ENCODE measurements at places on chromosomes 7 and 10. TPM values are rescaled to one million over a fixed set of nuclear protein-coding genes. Genes with fewer than 3 reads are reported as not detected.

- H3K36me3 ChIP-seq = no peaks in the 10 kb centered on the region
- peak within 1 kb of the TSS; percentile 25 for H3K4me3 ChIP-seq
- DNase-seq = no peak
- no peaks in the 10 kb centered on the region for H3K27me3 ChIP-seq
- H3K4me1 ChIP-seq = peaks cover 6% of the 10 kb centered on the region
- H3K27ac ChIP-seq = no peak within 1 kb of the TSS
These were observed at the start of gene FOXI2 for GRCh38 chr10:127736915-127737562. FOXI2 (plus strand) TSS chr10:127737185; CDS start chr10:127737274, 89 bp downstream.

DNA sequence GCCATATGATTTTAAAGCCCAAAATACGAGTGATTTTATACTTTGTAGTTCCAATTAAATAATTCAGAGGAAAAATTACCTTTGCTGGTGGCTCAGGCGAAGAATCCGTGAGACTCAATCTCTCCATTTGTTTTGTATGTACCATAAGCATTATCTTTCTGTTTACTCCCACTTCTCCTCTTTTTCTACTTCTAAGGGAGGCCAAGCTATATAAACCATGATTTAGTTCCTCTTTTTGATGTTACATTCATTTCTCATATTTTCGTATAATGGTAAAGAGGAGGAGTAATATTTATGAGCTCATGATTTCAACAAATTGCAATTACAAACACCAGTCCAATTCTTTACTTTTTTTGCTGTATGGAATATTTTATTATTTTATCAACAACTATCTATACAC, 50.6 kb upstream of the TES start:
- H3K27me3 ChIP-seq = no peaks in the 10 kb centered on the region
- DNase-seq = no peak
- H3K4me3 ChIP-seq = no peak overlapping the region
- no peaks in the 10 kb centered on the region for H3K36me3 ChIP-seq
- peaks cover 6% of the 10 kb centered on the region for H3K4me1 ChIP-seq

DNA sequence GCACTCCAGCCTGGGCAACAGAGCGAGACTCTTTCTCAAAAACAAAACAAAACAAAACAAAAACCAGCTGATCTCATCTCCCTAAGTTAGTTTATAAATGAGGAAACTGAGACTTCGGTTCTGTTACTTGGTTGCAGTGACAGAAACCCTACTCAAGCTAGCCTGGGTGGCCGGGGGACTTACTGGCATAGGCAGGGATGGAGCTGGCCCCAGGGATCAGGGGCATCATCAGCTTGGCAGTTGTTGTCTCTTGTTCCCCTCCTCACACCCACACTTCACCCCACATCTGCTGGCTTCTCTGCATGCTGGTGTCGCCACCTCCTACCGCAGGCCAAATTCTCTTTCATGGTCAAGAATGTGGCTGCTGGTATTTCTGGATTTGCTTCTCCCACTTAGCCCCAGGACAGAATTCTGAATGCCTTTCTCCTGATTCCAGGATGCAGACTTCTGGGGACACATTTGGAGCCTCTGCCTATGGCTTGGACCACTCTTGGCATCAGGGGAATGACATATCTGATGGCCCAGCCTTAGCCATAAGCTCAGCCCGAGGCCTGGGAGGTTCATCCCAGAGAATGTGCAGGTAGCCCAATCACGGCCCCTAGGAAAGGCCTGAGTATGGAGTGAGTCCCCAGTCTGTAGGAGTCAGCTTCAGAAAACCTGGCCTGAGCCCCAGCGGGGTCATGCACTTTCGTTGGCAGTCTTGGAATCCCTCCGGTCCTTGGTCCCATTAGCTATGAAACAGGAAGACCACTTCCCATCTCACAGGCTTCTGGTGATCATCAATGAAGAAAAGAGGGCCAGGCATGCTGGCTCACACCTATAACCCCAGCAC, 41.6 kb upstream of the CTBP2 start:
- H3K27me3 ChIP-seq = no peaks in the 10 kb centered on the region
- H3K4me3 ChIP-seq = no peak overlapping the region
- DNase-seq = no peak
- H3K27ac ChIP-seq = no peak overlapping the region
- H3K4me1 ChIP-seq = no peaks in the 10 kb centered on the region

- H3K36me3 ChIP-seq = peaks cover 29% of the 10 kb centered on the region
- DNase-seq = no peak
- H3K4me3 ChIP-seq = no peak overlapping the region
- H3K27me3 ChIP-seq = no peaks in the 10 kb centered on the region
- H3K4me1 ChIP-seq = peaks cover 69% of the 10 kb centered on the region
- peak overlapping the region; percentile 100 for H3K27ac ChIP-seq
These were observed 15.2 kb downstream of the HNRNPF start for GRCh38 chr10:43393606-43394360.

GRCh38 chr10:98414932-98415730, at the start of gene PYROXD2:
PYROXD2 (minus strand) TSS chr10:98415182; CDS start chr10:98415135, 47 bp downstream.
- H3K4me1 ChIP-seq = peaks cover 29% of the 10 kb centered on the region
- H3K27me3 ChIP-seq = no peaks in the 10 kb centered on the region
- H3K36me3 ChIP-seq = peaks cover 39% of the 10 kb centered on the region

DNA sequence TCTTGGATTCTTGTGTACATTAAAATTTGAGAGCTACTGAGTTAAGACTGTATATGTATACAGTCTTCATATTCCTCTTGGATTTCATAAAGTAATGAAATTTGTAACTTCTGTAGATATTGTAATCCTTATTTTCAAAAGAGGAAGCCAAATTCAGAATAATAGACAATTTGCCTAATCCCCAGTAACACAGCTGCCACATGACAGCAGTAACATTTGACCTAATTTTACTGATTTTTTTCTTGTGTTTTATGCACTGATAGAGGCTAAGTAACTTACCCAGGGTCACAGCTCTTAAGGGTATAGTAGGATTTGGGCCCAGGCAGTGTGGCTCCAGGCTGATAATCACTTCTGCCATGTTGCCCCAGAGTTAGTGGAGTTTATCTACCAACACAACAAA, 40.4 kb upstream of the IL6 start:
- DNase-seq = no peak
- no peaks in the 10 kb centered on the region for H3K4me1 ChIP-seq
- no peaks in the 10 kb centered on the region for H3K27me3 ChIP-seq
- H3K4me3 ChIP-seq = no peak overlapping the region
- H3K27ac ChIP-seq = no peak overlapping the region

DNA sequence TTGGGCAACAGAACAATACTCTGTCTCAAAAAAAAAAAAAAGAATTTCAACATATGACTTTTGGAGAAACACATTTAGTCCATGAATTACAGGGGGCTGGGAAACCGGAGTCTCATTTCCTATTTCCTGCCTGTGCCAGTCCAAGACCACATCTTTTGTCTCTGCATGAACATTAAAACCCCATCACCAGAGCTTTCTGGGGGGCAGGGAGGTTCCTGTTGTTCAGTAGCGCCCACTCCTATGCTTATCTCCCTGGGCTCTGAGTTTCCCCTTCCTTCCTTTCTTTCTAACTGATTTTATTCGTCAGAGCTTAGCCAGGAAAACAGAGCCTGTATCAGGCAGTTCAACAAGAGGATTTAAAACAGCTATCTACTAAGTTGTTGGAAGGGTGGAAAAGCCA, 119.3 kb downstream of the CALN1 start:
- H3K4me1 ChIP-seq = no peaks in the 10 kb centered on the region
- H3K36me3 ChIP-seq = no peaks in the 10 kb centered on the region
- DNase-seq = no peak
- no peak overlapping the region for H3K4me3 ChIP-seq

CROT gene
- total RNA-seq = 9.4 TPM
